ENCODE measurements at places on chromosomes 16 and 17. TPM values are rescaled to one million over a fixed set of nuclear protein-coding genes. Genes with fewer than 3 reads are reported as not detected.

Gene HSPB9
- total RNA-seq, result not detected

Gene KRTAP9-2
- not detected for total RNA-seq

Gene TMEM219
- total RNA-seq, result 55.2 TPM

Gene ZDHHC1
- 0.74 TPM for total RNA-seq

Gene ECI1
- total RNA-seq, result 50.6 TPM

Measured in activated T-helper 17 cell treated with anti-CD3 and anti-CD28 coated beads, Interleukin-2, amount 50 U/mL, for 72 hours (primary cell).